Stimulated activated CD8-positive, alpha-beta memory T cell treated with anti-CD3 and anti-CD28 coated beads, Interleukin-12 subunit alpha, Interleukin-12 subunit beta, amount 100 ng/mL, for 4 hours (primary cell): ENCODE measurements at places on chromosomes 6 and 20.

- DNase-seq: no peak
These were observed 332.0 kb downstream of the BTBD9 start for GRCh38 chr6:38307740-38308139.

DNA sequence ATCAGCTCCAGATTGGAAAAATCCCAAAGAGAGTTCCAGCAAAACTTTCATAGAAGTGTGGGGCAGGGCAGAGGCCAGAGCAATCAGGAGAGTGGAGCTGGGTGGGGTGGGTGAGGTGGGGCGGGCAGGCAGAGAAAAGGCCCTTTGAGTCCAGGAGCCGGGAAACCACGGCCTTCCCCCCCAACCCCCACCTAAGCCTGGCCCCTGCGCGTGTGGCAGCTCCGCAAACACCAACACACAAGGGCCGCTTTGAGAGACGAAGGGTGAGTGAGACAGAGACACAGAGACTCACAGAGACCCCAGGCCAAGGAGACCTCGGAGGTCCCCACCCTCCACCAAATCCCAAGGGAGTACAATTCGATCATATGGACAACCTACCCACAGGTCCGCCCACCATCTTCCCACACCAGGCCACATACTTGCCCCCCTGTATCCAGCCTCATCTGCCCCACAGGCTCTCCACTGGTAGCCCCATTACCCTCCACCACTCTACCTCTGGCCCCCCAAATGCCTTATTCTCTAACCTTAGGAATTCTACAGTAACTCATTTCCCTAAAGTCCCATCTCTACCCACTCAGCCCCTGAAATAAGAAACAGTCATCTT, 1.7 kb downstream of the COL11A2 start:
- no peak for DNase-seq

- DNase-seq: no peak
These were observed 108.8 kb upstream of the TENT5A start for GRCh38 chr6:81861281-81861680.

- no peak for DNase-seq
These were observed 119.4 kb downstream of the SASH1 start for GRCh38 chr6:148461986-148462577.

DNA sequence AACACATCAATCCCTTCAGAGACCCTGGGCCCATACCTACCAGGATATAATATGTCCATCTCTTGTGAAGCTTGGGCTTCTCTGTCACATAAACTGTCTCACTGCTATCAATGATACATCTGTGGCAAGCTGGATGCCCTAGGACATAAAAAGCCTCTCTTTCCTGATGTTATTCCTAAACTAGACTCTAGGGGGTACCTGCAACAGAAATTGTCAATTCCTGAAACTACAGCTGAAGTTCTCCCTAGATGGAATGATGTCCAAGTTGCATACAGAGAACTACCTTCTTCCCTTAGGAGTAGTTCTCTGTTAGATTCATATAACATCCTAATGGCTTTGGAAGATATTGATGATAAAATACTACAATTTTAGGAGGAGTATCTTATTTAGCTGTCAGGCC, 35.8 kb downstream of the TBX18 start:
- no peak for DNase-seq

DNA sequence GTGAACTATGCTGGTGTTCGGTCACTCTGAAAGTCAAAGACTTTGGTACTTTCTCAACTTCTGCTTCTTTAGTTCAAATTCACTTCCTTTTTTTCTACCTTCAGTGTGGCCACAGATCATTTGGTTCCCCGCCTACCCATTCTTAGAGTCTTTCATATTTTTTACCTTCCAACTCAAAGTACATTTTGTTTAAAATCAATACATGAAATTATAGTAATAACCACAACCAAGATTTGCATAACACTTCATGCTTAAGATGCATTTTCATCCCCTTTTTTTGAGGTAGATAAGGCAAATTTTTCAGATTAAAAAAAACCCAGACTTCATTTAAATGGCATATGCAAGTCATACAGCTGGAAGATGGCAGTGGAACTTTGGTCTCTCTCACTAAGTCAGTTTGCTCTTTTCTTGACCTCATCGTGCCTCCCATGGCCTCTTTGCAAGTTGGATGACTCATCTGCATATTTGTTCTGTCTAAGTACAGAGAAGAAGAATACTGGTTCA, 11.9 kb upstream of the CNR1 start:
- DNase-seq: no peak

GRCh38 chr20:22620342-22620741, 36.0 kb upstream of the FOXA2 start:
- DNase-seq: no peak

DNA sequence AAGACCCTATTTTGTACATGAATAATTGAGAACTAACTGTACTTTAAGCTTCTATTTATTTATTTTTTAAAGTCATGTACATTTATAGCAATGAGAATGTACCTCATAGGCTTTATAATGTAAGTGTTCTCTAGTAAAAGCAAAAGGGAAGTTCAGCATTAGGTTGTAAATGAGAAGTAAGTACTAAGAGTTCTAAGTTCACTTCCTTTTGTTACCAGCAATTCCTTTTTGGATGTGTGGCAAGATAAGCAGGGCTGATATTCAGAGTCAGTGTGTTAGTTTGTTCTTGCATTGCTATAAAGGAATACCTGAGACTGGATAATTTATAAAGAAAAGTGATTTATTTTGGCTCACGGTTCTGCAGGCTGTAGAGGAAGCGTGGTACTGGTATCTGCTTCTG, 54.0 kb upstream of the CCN2 start:
- no peak for DNase-seq
